LoVo (cell line): ENCODE measurements at places on chromosomes 13 and 19.

- no peak for DNase-seq
Observed at GRCh38 chr19:7942981-7943443, 454 bp downstream of the TIMM44 start.

- no peak for DNase-seq
Observed at GRCh38 chr19:40528533-40529092, 48.1 kb upstream of the SHKBP1 start.

DNA sequence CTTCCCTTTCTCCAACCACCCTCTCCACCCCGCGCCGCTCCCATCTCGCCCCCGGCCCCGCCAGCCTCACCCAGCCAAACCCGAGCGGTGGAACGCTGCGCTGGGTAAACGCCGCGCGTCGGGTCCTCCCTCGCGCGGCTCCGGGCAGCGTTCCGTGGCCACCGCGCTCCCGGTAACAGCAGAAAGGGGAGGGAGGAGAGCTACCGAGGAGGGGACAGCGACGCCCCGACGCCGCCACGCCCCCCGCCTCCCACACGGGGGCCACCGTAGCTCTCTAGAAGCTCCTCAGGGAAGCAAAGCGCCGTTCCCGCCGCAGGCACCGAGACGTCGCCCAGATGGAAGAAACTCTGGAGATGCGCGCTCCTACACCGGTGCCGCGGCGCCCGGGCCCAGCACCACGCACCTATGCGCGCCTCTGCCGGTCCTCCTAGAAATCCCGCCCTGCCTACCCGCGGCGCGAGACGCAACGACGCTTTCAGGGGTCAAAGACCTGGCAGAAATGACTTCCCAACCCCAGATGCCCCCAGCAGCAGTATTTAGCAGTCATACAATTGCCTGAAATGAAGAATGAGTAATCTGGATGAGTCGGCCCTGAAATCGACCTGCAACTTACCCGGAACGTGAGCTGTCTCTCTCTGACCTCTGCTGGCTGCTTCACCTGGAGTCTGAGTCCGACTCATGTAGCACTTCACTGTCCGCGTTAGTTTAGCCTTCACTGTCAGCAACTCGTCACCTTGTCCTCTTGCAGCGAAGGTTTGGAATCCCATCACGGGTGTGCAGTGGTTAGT, at the start of gene RUBCNL:
TSS of gene RUBCNL (minus strand) at position 189 of the 788 bp plus-strand sequence. CDS start 14,777 bp downstream, outside the sequence.
- DNase-seq, result peak; percentile 18

GRCh38 chr13:23480324-23480723, 46.8 kb upstream of the SACS start:
- no peak for DNase-seq

- DNase-seq, result no peak
Observed at GRCh38 chr13:73274147-73274546, 215.3 kb downstream of the KLF5 start.

DNA sequence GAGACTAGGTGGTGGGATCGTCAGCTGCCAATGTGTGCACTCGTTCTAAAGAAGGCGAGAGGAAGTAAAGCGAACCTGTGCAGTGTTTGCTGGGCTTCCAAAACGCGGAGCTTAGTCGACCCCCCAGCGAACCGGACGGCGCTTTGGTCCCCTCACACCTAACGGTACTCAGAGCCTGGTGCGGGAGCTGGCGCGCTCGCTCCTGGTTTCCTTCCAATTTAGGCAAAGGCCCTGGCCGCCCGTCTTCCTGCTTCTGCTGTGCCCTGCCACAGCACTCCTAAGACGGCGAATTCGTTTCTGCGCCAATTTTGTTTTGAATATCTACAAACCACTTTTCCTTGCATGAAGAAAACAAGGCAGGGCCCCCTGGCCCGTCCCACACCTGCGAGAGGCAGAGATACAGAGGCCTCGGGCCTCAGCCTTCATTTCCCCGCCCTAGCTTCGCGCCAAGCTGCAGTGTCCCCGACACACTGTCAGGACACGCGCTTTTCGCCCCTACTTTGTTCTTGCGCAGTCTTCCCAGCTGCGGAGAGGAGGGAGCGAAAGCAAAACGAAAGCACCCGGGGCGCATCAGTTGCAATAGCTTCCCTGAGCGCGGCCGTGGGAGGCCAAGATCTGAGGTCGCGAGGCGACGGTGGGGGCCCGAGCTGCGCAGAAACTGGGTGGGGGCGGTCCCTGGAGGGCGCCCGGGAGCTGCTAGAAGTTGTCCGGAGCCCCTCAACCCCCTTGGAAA, 111.9 kb downstream of the KCNRG start:
- DNase-seq, result no peak

DNA sequence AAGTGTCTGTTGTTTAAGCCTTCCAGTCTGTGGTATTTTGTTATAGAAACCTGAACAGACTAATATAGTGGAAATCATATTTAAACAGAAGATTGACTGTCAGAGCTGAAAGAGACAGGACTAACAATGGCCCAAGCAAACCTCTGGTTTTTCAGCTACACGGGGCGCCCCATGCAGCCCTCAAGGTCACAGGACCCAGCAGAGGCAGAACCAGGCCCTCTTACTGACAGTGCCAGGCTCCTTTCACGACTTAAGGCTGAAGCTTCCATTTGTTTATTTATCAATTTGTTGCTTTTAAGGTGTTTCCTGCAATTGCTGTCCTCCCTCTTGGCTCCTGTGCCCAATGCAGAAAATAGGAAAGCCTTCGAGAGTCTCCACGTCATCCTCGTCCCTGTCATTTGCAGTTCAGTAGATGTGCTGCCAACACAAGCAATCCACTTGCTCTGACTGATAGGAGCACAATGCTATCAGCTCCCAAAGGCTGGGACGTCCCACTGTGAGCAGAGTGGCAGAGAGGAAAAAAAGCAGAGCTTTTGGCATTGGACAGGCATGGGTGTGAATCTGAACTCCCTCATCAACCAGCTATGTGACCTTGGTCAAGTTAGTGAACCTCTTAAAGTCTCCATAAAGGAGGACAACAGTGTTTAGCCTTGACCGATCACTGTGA, 10.5 kb upstream of the SLC7A1 start:
- no peak for DNase-seq

DNA sequence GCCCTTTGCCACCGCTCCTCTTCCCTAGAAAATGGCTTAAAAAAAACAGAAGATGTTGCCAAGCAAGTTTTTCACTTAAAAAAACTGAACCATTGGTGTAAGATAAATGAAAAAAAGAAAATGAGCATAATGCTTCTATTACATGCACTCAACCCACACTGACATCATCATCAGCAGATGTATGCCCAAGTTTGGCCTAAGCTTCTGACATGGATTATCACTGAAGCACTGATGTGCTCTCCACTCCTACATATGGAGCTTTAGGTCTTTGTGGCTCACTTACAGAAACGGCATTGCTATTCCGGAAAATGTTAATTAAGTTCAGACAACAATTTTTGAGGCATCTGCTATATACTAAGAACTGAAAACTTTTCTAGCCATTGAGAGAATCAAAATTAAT, 8.0 kb downstream of the RXFP2 start:
- no peak for DNase-seq

- DNase-seq, result no peak
Observed at GRCh38 chr19:48210005-48210404, 39.5 kb downstream of the ZSWIM9 start.

DNA sequence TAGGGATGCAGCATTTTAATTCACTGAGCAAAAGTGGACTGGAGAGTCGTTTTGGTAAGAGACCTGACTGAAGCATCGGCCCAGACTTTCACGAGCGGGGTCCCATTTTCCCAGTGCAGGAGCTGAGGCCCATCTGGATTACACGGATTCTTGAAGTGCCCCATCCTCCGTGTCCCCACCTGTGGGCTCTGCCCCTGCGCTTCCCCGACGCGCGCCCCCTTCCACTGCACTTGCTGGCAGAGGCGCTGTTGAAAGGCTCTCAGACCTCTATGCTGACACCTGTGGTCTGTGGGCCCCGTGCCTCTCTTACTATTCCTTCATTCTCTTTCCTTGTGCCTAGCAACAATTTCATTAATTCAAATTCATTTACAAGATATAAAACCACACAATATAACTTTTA, 50.3 kb upstream of the MCF2L start:
- no peak for DNase-seq
